ENCODE measurements at places on chromosomes 1 and 21.

DNA sequence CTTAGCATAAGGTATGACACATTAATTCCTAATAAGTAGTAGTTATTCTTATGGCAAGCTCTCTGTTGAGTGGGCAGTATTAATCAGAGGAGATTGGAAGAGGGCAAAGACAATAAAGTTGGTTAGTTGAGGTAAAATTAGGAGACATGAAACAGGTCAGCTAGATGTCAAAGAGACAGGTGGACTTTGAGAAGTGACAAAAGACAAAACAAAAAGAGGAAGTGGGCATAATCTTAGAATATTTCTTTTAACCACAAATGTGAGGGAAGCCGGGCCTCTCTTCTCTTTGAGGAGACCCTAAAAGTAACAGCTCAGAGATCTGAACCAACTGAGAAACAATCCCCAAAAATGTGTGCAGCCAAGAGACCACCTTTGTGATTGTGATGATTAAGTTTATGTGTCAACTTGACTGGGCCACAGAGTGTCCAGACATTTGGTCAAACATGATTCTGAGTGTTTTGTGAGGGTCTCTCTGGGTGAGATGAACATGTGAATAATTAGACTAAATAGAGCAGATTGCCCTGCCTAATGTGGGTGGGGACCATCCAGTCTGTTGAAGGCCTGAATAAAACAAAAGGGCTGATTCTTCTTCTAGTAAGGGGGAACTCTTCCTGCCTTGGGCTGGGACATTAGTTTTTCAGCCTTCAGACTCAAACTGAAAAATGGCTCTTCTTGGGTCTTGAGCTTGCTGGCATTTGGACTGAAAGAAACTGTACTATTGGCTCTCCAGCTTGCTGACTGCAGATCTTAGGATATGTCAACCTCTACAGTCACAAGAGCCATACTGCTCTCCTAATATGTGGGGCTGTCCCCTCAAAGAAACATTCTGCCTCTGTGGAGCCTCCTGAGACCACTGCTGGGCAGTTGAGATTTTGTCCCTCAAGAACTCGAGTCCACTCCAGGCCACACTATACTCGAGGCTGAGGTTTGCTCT, 40.0 kb downstream of the FCRL5 start:
- DNase-seq, result no peak

GRCh38 chr1:89908672-89909436, 86.1 kb upstream of the ZNF326 start:
- DNase-seq, result no peak

DNA sequence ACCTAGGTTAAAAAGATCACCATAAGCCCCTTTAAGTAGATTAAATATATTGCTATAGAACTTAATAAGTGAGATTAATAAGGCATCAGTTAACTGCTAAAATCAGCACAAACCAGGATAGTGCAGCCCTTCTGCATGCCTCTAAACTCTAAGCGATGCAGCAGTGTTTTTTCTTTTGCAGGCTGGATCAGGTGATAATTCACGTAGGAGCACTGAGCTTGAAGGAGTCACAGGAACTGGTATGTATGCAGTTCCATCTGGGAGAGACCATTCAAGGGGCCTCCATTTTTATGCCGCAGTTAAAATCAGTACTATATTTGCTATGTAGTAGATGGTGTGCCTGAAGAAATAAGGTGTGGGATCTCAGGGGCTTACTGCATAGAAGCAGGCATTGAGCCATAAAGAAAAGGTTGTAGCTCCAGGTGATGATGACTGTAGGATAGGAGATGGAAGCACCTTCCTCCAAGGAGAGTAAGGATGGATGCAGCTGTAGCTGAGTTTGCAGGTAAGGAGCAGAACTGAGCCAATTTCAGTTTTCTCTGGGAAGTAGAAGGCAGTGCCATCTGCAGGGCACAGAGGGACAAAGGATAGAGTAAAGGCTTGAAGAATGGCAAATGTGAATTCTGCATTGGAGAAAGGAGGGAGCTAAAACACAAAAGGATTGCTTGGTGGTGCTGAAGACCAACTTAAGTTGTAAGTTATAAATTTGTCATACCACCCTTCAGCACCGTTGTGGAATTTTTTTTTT, 22.6 kb downstream of the NPL start:
- no peak for DNase-seq

DNA sequence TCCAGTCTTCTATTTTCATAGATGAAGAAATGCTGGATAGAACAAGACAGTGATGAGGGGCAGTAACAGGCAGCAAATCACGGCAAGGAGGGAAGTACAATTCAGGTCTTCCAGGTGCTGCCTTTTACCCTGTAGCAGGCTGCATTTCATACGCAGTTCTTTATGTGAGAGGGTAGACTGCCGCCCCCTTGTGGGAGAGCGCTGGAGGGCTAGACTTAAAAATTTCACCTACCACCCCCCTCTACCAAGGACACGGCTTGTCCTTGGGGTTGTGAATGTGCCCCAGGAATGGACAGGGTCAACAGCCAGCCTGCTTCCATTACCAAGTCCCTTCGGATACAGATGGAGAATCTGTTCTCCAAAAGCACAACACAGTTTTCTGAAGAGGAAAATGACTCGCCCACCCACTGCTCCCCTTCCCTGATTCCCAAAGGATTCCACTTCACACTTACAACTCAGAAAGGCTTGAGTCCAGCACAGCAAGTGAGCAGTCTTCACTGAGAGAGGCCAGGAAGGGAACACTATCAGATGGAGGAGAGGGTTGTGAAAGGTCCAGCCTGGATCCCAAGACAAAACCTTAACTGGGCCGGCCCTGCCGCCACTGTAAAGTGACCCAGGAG, 7.4 kb downstream of the WDR77 start:
- DNase-seq, result peak; percentile 61

DNA sequence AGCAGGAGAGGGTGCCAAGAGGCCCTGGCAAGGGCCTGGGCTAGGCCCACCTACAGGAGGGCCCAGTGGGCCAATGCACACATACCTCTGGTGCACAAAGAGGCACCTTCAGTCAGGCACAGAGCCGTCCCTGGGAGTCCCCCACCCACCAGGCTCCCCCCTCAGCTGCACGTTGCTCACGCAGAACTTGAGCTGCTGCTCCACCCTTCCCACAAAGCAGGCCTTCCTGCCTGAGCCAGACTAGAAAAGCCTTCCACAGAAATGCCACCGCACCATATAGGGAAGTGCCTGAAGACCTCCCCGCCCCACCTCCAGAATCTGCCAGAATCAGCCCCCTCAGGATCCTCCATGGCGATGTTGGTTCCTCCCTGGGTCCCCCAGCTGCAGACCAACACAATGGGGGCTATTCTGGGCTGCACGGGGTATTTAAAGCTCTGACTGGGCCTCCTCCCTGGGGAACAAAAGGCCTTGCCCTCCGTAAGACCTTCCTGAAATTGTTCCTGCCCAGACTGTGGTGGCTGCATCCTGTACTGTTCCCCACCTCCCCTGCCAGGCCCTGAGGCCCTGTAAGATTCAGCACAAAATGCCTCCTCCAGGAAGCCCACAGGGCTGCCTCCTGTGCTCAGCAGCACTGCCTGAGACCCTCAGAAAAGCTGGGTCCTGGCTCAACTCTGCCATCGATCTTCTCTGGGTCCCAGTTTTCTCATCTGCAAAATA, 27.2 kb downstream of the HSPG2 start:
- no peak for DNase-seq

DNA sequence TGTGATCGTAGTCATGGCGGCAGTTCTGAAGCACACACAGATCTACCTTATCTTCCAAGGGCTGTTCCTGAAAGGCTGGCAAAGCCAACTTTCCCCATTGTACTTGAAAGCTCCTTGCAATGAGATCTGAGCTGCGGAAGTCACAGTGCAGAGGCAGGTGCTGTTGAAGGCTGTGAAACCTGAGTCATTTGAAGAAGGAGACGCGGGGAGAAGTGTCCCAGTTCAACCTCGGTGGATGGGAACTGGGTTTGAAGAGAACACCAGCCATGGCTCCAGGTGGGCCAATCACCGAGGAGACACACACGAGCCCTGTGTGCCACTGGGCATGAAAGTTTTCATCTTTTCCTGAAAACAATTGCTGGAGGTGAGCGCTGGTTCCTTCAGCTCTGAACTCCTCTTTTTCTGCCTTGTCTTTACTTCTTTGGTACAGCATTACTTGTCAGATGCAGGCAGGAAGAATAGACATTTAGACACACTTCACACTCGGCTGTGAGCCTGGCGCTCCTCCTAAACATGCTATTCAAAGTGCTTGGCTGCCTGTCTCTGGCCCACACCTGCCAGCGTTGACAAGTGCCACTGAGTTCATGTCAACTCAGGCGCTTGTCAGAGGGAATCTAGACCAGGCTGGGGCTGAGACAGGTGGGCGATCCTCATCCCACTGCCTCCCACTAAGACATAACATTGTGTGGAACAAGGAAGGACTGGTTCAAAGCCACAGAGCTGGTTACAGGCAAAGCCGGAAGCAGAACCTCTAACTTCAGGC, 25.7 kb upstream of the PDE9A start:
- no peak for DNase-seq

DNA sequence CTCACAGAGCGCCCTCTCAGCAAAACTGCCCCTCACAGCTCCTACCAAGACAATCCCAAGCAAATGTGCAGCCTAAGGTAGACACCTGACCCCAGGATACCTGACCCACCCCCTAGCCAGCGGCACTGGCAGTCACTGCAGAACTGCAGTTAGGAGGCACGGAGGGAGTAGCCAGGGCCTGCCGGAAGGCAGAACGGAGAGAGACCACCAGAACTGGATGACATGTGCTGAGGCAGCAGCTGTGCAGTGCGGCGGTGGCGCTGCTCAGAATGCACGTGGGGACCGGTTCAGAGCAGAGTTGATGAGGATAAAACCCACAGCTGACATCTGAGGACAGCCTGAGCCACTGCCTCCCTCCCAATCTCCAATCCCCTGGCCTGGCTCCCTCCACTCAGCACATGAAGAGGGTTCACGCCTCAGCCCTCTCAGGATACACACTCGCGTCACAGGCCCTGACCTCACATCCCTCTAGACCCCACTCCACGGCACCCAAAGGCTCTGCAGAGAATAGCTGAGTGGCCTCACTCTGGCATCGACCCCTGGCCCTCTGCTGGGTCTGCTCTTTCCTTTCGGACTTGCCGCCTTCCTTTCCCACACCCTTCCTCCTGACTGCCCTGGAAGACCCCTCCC, 29.6 kb downstream of the UBE2G2 start:
- DNase-seq, result no peak

GRCh38 chr1:52296345-52296744, 69.7 kb downstream of the CC2D1B start:
- no peak for DNase-seq

DNA sequence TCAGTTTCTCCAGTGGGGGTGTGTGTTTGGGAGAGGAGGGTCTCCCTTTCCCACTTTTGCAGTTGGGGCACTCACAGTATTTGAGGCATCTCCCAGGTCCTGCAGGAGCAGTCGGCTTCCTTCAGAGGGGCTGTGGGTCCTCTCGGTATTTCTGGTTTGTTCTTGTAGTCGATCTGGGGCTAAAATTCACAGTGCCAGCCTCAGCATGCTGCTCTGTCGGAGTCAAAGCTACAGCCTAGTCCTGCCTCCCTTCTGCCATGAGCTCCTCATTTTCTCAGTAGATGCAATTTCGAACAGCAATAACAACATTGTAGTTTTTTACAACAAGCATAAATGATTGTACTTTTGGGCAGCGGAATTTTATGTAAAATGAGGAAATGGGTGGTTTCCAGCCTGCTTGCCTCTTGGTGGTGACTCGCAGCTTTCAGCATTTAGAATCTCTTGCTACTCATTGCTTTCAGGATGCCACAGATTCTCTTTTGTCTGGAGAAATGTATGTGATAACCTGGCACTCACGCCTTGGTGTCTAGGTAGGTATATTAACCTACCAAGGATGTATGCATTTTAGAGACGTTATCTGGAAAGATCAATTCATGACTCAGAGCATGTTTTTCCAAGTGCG, 82.4 kb upstream of the C21orf91 start:
- no peak for DNase-seq

DNA sequence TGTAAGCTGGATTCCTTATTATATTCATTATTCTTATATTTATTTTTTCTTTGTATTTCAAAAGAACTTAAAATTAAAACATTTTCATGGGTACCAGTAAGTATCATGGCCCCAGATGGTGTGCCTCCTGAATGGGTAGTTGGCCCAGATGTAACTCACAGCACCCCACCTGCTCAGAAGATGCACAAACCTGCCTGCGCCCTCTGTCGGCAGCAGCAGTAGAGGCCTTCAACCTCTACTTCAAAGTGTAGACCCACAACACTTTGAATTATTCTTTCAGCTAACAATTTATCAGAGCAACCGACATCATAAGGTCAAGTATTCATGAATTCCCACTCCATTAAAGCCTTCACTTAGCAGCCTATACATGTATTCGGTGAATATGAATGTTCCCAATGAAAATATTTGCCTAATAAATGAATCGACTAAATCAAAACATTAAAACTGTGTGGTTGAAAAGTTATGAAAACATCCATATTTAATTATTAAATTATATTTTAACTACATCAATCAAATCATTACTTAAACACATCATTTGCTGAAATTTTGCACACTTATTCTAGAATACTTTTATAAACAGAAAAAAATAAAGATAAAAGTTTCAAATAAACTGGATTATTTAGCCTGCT, 25.4 kb downstream of the PIGM start:
- peak; percentile 79 for DNase-seq

DNA sequence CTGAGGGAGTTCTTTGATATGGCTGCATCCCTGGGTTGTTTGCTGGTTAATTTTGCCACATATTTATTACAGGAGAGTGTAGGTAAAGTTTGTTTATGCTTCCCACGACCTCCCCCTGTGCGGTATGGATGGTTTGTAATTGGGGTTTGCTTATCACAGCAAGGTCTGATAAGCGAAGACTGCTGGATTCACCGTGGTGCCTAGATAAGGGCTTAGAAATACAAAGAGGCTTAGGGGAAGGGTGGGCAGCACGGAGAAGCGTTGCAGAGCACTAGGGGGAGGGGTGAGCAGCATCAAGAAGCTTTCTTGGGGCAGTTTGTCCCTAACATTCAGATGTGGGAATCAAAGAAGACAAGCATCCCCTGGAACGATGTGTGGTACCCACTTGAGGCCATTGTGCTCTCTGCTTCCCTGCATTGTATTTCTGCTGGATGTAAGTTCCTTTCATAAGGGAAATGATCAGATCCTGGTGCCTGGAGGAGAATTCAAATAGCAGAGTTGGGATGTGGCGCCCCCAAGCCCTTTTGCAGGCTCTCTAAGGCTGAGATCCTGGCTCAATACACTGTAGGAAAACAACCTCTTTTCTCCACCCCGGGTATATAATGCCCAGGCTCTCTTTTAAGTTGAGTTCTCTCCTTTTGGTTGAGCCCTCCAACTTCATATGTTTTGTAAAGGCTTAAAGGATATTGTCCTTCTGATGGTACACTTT, 598.1 kb upstream of the ADGRL4 start:
- no peak for DNase-seq

- no peak for DNase-seq
These were observed 85.3 kb upstream of the RAVER2 start for GRCh38 chr1:64659478-64660138.

- DNase-seq, result no peak
These were observed 45.8 kb downstream of the CYP2J2 start for GRCh38 chr1:59880735-59881134.

Measured in BE2C (cell line).